ENCODE measurements at places on chromosomes 1 and 21. TPM values are rescaled to one million over a fixed set of nuclear protein-coding genes. Genes with fewer than 3 reads are reported as not detected.

The AP4B1 gene
- total RNA-seq = 11.3 TPM

The CLK2 gene
- total RNA-seq = 25.8 TPM

DNA sequence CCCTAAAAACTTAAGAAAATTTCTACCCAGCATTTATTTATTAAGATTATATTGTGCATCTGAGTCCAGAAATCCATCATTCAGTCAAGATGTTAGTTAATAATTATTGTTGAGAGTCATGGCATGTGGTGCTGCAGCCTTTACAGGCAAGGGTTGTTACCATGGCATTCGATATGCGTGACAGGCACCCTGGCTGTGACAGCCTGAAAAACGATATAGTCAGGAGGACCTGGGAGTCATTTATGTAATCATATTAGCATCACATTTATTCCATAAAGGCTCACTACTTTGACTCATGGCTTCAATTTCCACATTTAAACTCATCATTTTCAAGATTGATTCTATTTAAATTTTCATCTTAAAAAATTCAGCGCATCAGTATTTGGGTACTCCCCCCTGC, 68.0 kb downstream of the CACHD1 start:
- no peak for DNase-seq
- H3K27ac ChIP-seq = no peak overlapping the region
- peaks cover 44% of the 10 kb centered on the region for H3K4me1 ChIP-seq
- H3K36me3 ChIP-seq = 0 out of 2 replicates have a peak, but pooled peaks cover 6% of the 10 kb centered on the region

DNA sequence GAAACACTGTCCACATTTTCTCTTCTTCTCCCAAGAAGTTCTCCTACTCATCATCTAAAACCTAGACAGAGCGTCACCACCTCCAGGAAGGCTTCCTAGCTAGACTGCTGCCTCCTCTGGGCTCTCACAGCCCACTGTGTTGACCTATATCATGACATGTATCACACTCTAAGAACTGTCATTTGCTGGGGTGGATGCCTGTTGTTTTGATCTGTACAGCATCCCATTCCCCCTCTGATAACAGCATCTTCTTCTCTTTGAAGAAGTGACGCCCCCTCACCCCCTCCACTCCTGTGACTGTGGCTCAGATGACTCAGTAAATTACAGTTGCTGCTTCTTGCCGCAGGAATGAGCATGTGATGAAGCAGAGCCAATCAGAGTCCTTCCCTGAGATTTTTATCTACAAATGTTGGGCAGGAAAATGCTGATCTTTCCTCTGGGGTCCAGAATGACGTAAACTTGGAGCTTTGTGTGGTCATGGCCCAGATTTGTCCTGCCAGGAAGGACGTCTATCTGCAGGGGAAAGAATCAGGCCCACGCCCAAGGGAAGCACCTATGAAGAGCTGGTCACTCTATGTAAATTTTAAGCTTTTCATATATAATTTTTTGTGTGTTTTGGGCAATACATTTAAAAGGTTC, 28.0 kb upstream of the FOXO6 start:
- DNase-seq = peak; percentile 73
- peaks cover 7% of the 10 kb centered on the region for H3K27me3 ChIP-seq
- H3K36me3 ChIP-seq = peaks cover 6% of the 10 kb centered on the region
- H3K27ac ChIP-seq = no peak overlapping the region
- peaks cover 9% of the 10 kb centered on the region for H3K4me1 ChIP-seq

DNA sequence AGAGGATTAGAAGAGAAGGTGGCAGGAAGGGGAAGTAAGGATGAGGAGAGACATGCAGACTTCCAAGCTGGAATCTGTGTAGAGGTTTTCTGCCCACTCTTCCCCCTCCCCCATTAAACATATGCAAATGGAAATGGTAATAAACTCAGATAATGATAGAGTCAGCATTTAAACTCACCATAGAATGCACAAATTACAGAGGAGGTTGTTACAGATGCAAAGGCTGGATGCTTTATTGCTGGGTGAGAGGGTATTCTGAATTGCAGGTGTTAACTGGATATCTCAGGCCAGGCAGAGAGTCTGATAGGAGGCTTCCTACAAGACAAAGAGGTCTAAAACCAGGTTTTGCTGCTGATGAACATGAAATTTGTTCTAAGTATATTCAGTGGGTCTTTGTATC, 372.5 kb downstream of the SEC16B start:
- H3K27me3 ChIP-seq = no peaks in the 10 kb centered on the region
- H3K27ac ChIP-seq = no peak overlapping the region
- H3K4me1 ChIP-seq = no peaks in the 10 kb centered on the region

DNA sequence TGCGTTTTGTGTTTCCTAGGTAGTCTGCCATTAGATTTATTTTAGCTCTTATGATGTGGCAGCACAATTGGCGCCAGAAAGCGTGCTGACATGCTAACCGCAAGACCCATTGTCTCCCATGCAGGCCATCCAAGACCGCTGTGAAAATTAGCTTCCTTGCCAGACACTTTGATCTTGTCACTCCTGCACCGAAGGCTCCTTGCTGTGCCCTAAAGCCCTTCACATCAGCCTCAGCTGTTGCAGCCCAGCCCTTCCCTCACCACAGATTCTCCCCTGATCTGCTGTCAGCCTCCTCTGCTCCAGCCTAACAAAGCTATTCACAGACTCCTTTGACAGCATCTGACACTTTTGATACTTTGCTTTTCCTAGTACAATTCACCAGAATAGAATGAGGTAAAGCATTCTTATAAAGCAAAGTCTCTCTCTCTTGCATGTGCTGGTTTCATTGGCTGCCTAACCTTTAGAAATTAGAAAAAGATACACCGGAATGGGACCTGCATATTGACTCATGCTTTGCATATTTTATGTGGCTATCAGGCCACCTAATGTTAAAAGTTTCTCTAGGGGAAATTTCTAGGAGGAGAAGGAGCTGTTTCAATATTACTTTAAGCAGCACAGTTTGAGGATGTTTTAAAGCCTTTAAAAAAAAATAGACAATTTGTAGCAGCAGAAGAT, 280.3 kb upstream of the FMN2 start:
- no peak for DNase-seq
- H3K4me1 ChIP-seq = peaks cover 49% of the 10 kb centered on the region
- H3K4me3 ChIP-seq = no peak overlapping the region
- H3K27ac ChIP-seq = no peak overlapping the region

GRCh38 chr1:40114400-40114799, 17.3 kb upstream of the PPT1 start:
- H3K36me3 ChIP-seq = peaks cover 9% of the 10 kb centered on the region
- H3K4me1 ChIP-seq = no peaks in the 10 kb centered on the region
- H3K4me3 ChIP-seq = no peak overlapping the region
- H3K27me3 ChIP-seq = peaks cover 36% of the 10 kb centered on the region
- DNase-seq = no peak
- no peak overlapping the region for H3K27ac ChIP-seq

DNA sequence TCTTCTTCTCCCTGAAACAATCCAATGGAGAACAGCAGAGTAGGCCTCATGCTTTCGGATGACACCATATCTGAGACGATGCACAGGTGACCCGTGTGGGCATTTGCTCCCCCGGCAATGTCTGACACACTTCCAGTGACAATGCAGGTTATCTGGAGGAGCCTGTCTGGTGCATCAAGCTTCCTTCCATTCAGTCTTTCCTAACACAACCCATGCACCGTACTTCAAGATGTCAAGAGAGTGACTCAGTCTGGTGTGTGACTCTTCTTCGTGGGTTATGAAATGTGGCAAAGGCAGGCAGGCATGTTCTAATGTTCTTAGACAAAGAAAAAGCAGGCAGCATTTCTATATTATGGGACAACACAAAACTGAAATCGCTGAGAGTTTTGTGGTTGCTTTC, 159.1 kb downstream of the EDEM3 start:
- no peak overlapping the region for H3K4me3 ChIP-seq
- H3K27ac ChIP-seq = 0 out of 2 replicates have a peak overlapping the region, but pooled peaks have one; percentile 1
- peaks cover 37% of the 10 kb centered on the region for H3K4me1 ChIP-seq
- DNase-seq = peak; percentile 59
- H3K27me3 ChIP-seq = no peaks in the 10 kb centered on the region

DNA sequence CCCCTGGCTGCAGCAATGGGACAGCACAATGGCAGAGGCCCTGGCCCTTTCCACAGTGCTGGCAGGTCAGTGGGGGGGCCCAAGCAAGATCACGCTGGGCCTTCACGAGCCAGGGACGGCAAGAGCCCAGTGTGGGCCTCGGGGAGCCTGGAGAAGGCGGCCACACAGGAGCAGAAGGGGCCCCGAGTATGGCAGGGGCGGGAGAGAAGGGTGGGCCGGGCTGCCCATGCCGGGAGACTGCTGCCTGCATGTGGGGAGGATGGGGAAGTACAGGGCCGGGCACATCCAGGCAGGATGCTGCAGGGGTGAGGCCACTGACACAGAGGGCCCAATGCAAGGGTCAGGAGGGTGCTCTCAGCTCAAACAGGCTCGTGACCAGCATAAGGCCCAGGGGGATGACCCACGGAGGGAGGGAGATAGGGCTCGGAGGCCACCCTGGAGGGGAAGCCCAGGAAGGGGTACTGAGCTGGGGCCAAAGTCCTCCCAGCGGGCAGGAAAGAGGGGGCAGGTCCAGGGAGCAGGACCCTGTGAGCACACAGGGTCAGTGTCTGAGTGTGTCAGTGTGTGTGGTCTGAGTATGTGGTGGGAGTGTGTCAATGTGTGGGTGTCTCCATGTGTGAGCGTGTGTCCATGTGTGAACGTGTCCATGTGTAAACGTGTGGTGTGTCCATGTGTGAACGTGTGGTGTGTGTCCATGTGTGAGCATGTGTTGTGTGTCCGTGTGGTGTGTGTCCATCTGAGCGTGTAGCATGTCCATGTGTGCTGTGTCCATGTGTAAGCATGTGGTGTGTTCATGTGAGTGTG, 13.1 kb downstream of the SLC19A1 start:
- no peaks in the 10 kb centered on the region for H3K4me1 ChIP-seq
- H3K27me3 ChIP-seq = no peaks in the 10 kb centered on the region
- H3K36me3 ChIP-seq = no peaks in the 10 kb centered on the region
- no peak for DNase-seq

DNA sequence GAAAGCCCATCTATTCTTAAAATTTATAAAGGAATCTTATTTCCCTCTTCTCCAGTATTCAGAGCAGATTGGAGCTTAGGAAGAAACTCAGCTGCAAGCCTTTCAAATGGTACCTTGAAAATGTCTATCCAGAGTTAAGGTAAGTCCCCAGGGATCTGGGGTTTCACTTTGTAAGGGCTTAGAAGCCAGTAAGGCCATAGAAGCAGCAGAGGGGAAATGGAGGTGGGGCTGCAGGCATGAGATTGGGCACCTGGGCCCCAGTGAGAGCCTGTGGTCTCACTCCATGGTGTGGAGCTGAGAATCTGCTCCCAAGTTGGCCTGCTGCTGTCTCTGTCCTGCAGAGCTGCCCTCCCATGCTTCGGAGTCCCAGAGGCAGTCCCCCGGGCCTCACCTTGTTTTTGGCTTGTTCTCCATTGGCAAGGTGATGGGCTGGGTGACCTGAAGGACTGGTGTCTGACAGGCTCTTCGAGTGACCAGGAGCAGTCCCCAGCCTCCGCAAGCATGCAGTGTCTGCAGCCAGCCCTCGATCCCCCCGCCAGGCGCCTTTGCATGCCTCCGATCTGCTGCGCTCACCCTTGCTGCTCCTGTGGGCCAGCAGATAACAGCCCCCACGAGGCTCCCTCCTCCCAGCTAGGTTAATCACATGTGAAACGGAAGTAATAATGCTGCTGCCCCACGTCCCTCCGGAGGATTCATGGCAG, 163.1 kb downstream of the PGBD5 start:
- DNase-seq = no peak
- H3K27me3 ChIP-seq = no peaks in the 10 kb centered on the region
- H3K27ac ChIP-seq = no peak overlapping the region
- peaks cover 6% of the 10 kb centered on the region for H3K36me3 ChIP-seq
- H3K4me1 ChIP-seq = no peaks in the 10 kb centered on the region
- H3K4me3 ChIP-seq = no peak overlapping the region

- no peak overlapping the region for H3K27ac ChIP-seq
- H3K4me3 ChIP-seq = no peak overlapping the region
- peaks cover under 1% of the 10 kb centered on the region for H3K4me1 ChIP-seq
- no peak for DNase-seq
- H3K27me3 ChIP-seq = no peaks in the 10 kb centered on the region
Measured at GRCh38 chr21:15240848-15241247, 176.0 kb upstream of the NRIP1 start.

DNA sequence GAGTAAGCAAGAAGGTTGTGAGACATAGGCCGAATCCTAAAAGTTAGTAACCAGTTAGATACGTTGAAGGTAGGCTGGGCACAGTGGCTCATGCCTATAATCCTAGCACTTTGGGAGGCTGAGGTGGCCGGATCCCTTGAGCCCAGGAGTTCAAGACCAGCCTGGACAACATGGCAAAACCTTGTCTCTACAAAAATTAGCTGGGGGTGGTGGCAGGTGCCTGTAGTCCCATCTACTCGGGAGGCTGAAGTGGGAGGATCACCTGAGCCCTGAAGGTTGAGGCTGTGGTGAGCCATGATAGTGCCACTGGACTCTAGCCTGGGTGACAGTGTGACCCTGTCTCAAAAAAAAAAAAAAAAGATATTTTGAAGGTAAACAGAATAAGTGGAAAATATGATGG, 1.5 kb upstream of the PARP1 start:
- H3K27ac ChIP-seq = no peak overlapping the region
- DNase-seq = no peak
- H3K4me1 ChIP-seq = peaks cover 28% of the 10 kb centered on the region
- H3K36me3 ChIP-seq = no peaks in the 10 kb centered on the region
- H3K4me3 ChIP-seq = no peak overlapping the region

DNA sequence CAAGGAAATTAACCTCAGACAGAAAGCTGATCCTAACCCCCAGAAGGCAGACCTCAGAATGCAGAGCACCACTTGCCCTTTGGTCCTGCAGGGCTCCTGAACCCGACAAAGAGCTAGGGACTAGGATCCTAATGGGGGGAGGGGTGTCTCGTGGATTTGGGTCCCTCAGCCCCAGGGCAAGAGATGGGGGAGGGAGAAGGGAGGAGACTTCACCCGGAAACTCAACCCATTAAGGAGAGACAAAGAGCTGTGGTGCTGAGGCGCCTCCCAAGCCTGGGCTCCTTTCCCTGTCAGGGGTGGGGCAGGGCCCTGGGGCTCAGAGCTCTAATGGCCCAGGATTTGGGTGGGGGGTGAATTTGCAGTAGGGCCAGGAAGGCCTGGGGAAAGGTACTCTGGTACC, 2.9 kb downstream of the NECTIN4 start:
- no peak overlapping the region for H3K27ac ChIP-seq
- no peaks in the 10 kb centered on the region for H3K36me3 ChIP-seq
- no peak for DNase-seq
- no peak overlapping the region for H3K4me3 ChIP-seq
- H3K27me3 ChIP-seq = no peaks in the 10 kb centered on the region
- H3K4me1 ChIP-seq = peaks cover 69% of the 10 kb centered on the region

DNA sequence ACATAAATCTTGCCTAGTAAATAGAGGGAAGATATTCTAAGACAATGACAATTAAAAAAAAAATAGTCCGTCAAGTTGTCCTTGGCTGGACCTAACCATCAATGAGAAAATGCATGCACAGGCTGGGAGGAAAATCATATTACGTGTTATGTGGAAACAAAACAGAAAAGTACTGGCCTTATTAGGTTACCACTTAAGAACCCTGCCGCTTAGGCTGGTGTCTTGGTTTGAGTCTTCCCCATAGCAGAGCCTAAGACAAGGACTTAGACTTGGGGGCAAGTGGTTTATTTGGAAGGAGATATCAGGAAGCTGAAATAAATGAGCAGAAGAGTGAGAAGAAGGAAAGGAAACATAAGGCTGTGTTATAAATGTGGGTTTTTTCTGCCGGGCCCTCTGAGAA, 186.4 kb downstream of the MRPL39 start:
- peaks cover 6% of the 10 kb centered on the region for H3K4me1 ChIP-seq
- no peak for DNase-seq
- H3K36me3 ChIP-seq = no peaks in the 10 kb centered on the region
- no peak overlapping the region for H3K4me3 ChIP-seq
- no peak overlapping the region for H3K27ac ChIP-seq
- peaks cover 12% of the 10 kb centered on the region for H3K27me3 ChIP-seq

- peaks cover 4% of the 10 kb centered on the region for H3K27me3 ChIP-seq
- H3K27ac ChIP-seq = no peak overlapping the region
- H3K4me3 ChIP-seq = no peak overlapping the region
- H3K4me1 ChIP-seq = peaks cover 5% of the 10 kb centered on the region
- peaks cover 12% of the 10 kb centered on the region for H3K36me3 ChIP-seq
Measured at GRCh38 chr1:230883967-230884366, 15.6 kb upstream of the C1orf198 start.
